ENCODE measurements at places on chromosomes 1 and 21. TPM values are rescaled to one million over a fixed set of nuclear protein-coding genes. Genes with fewer than 3 reads are reported as not detected.

AMY1B gene
- polyA plus RNA-seq, result not detected

RASSF5 gene
- polyA plus RNA-seq, result 2.4 TPM

IVL gene
- polyA plus RNA-seq, result 231 TPM

DNAJC28 gene
- polyA plus RNA-seq, result 0.91 TPM

C4BPA gene
- not detected for polyA plus RNA-seq

TMPRSS15 gene
- not detected for polyA plus RNA-seq

KIRREL1 gene
- 18.3 TPM for polyA plus RNA-seq

SMPDL3B gene
- polyA plus RNA-seq, result 1.3 TPM

MPL gene
- 0.07 TPM for polyA plus RNA-seq

PALMD gene
- polyA plus RNA-seq, result 5.8 TPM

ARTN gene
- polyA plus RNA-seq, result 27.2 TPM

- no peak for DNase-seq
Measured at GRCh38 chr1:241770115-241770514, 77.9 kb upstream of the EXO1 start.

- no peak for DNase-seq
Measured at GRCh38 chr1:240138867-240139266, 47.2 kb downstream of the FMN2 start.

DNA sequence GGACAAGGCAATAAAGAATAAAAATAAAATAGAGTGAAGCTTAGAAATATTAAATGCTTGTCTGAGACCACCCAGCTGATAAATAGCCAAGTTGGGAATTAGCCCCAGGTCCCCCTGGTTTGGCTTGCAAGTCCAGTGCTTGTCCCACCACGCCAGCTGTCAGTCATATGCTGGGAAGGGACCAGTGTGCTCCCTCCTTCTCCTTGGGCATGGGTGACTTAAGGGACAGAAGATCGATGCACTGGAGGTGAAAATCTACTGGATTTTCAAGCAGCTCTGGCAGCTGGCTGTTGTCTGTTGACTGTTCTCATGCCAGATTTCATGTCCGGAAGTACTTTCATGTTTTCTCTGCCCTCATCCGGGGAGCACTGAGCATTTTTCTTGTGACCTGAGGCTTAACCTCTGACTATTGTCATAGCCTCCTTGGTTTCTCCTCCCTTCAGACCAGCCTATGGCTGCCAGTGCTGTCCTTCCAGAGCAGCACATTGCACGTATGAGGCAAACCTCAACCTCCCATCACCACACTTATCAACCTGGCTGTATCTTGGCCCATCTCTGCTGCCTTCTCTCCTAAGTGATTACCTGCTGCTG is 12.4 kb downstream of the LMOD1 start:
- no peak for DNase-seq

DNA sequence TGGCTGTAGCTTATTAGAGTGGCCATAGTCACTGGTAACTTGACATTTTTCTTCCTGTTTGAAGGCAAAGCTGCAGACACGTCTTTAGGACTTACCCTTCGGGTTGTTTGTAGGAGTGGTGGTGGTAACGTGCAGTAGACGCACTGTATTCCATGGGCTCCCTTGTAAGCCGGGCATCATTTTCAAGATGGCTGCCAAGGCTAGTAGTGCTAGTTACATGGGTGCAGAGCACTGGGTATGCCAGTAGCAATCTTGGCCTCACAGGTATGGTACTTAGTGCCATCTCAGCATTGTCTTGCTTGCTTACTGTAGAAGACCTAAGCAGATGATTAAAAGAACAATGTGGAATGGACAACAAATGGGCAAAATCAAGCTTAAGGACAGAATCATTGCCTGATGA is 1.9 kb downstream of the YBX1 start:
- no peak for DNase-seq

DNA sequence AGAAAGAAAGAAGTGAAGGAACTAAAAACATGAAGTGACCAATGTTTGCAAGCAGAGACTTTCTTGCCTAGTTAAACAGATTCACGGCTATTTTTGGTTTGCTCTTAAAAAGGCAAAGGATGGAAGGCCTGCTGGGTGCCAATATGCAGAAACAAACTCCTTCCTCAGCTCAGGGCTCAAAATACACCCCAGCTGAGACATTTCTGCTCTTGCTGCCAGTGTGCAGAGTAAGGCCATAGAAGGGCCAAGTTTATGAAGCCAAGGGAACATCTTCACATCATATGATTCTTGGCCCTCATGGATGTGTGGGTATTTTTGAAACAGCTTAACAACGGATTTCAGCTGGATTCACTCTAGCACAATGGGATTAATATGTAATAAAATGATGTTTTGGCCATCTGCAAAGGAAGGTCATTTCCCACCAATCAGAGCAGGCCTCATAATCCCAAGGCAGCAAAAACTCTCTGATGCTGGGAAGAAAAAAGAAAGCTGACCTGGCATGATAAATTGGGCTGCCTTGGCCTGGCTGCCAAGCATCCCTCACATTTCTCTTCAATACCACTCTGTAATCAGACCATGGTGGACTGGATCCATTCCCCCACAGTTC is 70.7 kb downstream of the CAPZB start:
- no peak for DNase-seq

- DNase-seq, result no peak
Measured at GRCh38 chr1:8394456-8395321, 76.8 kb downstream of the SLC45A1 start.

DNA sequence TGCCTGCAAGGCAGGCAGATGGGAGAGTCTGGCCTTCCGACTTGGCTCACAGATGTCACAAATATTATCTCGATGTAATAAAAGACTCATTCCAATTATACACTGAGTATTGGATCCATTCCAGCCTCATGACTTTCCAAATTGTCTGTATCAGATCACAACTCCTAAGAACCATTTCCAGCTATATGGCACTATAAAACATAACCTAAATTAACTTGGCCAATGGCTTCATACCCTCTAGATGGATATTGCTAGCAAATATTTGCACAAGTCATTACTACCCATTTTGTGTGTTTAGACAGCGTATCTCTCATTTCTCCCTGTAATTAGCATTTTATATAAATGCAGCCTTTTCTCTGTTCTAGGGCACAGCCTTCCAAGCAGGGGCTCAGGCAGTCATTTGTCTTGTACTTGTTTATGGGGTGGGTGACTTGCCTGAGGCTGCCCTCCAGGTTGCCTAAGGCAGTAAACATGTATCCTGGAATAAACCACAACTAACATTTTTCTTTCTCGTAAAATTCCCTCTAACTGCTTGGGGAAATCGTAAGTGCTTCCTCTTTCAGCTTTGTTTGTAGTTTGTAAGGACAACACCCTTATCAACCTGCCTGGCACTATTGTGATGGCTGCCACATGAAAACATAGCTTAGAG is 70.6 kb upstream of the KCNJ6 start:
- no peak for DNase-seq

DNA sequence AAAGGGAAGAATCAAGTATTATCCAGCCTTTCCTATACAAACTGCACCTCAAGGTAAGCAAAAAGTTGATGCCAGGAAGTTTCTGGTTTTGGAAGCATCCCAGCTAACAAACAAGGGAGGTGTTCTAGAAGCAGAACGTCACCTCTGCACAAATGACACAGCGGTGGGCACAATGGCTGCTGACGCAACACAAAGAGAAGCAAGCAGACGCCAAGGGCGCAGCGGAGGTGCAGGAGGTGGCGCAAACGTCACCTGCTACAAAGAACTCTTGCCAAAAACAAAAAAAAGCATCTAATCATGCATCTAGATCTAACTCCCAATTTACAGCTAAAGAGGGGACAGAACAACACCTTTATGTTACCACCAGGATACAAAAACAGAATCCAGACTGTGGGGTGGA is 88.5 kb downstream of the NPHP4 start:
- no peak for DNase-seq

DNA sequence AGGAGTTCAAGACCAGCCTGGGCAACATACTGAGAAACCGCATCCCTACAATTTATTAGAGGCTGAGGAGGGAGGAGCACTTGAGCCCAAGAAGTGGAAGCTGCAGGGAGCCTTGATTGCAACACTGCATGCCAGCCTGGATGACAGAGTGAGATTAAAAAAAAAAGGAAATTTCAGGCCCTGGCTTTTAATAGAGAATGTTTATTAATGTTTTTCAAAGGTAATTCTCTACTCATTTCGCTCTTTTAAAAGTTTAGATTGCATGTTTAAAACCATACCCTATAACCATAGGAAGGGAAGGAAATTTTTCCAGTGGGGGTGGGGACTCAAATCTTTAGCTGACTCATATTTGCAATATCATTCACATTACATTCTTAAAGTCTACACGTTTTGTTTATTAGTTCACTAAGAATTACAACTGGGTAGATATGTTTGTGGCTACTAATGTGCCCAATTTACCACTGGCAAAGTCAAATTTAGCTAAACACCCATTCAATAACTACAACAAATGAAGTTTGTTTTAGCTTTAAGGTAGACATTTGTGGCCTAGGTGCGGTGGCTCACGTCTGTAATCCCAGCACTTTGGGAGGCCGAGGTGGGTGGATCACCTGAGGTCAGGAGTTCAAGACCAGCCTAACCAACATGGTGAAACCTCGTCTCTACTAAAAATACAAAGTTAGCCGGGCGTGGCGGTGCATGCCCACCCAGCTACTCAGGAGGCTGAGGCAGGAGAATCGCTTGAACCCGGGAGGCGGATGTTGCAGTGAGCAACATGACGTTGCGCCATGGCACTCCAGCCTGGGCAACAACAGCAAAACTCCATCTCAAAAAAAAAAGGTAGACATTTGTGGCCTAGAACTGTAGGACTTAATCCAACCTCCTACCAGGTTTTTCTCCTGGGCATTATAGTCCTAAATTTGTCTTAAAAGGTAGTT is 5.0 kb downstream of the KDM5B start:
- DNase-seq, result no peak

DNA sequence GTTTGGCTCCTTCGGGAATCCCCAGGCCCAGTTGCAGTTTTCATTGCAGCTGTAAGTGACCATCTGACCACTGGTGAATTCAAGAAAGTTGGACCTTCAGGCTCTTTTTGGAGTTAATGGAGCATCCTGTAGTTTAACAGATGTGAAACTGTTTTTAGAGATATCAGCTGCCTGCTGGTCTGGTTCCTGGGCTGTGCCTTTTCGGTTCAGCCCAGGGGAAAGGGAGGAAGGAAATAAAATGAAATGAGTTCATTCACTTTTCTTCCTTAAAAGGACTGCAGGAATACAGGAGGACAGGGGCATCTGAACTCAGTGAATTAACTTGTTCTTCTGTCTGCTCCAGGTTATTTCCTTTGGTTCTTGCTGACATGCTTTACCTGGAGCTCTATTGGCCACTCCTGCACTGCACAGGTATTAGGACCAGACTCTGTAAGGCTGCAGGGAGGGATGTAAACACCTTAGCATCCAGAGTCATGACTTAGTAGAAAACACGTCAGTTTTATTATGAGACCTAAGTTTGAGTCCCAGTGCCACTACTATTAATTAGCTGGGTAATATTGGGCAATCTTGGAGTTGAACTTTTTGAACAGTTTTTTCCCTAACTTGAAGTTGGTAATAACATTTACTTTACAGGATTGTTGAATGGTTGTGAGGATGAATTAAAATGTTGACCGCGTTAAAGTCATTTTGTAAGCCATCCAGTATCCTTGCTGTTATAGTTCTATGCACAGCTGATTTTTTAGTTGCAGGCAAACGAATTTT is 83.6 kb downstream of the LRRC8D start:
- no peak for DNase-seq

DNA sequence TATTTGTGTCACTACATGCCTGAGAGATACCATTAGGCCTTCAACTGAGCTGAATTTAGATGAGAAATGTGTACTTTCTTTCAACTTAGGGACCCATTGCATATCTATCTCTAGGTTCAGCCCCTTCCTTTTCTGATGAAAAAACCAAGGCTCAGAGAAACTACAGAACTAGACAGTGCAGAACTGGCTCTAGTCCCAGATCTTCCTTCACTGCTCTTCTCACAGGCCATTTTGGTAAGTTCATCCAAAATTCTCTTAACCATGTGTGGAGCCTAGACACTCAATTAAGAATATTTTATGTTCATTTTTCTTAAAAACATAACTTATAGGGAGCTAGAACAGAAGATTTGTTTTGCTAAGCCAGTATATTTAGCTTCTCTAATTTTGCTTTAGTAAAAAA is 128.9 kb downstream of the ASTN1 start:
- no peak for DNase-seq

DNA sequence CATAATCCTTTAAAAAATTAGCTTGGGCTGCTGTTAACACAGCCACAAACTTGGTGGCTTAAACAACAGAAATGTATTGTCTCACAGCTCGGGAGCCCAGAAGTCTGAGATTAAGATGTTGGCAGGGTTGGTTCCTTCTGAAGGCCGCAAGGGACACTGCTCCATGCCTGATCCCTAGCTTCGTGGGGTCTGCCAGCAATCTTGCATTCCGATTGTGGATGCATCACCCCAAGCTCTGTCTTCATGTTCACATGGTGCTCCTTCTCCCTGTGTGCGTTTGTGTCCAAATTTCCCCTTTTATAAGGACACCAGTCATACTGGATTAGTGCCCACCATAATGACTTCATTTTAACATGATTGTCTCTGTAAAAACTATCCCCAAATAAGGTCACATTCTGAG is 5.0 kb upstream of the HHIPL2 start:
- no peak for DNase-seq

GRCh38 chr21:41752231-41752681 is 14.6 kb downstream of the RIPK4 start:
- peak; percentile 60 for DNase-seq

GRCh38 chr1:193926956-193927355 is 740.5 kb upstream of the B3GALT2 start:
- DNase-seq, result no peak

- DNase-seq, result no peak
Measured at GRCh38 chr1:237393632-237394031, 351.6 kb downstream of the RYR2 start.

Data from keratinocyte (primary cell).